Mucosa of gallbladder (tissue), 1 donor: ENCODE measurements at places on chromosomes 2 and 18.

- no peak for DNase-seq
Measured at GRCh38 chr2:104880076-104880475, 26.2 kb downstream of the POU3F3 start.

GRCh38 chr2:85926931-85927661 lies 38.3 kb upstream of the ST3GAL5 start:
- no peak for DNase-seq

- DNase-seq, result no peak
Measured at GRCh38 chr2:8510519-8510918, 171.3 kb upstream of the ID2 start.

DNA sequence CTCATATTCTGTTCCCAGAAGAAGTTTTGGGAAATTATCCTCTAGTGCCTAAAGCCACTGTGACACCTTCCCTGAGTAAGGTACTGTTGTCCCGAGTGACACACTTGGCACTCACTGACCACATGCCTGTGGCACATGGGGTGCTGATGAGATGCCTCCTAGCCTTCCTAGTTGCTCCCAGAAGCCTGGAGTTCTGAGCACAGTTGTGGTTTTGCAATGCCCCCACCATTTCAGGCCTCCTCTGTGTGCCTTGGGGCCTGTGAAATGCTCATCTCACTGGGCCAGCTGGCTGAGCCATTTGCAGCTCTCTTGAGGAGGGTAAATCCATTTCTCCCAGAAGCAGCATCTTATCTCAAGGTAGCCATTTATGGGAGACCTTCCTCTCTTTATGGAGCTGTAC lies 91.8 kb downstream of the DGKD start:
- DNase-seq, result no peak

DNA sequence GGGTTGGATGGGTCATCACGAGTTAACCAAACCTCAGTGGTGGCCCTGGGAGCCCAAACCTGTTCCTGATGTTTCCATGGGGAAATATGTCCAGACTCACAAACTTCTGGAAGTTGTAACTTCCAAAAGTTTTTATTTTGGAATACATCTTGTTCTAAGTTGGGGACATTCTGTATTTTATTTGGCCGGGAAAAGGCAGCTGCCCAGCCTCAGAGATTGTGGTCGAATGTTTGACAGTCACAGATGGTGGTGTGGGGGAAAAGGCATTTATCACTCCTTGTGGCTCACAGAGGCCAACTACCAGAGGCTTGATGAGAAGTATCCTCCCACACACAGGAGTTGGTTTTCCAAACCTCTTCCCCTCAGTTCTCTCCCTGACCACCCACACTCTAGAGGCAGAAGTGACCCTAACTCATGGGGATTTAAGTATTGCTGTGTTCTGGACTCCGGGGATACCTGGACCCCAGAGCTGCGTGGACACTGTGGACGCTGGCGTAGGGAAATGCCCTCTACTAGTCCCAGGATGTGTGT lies 124.7 kb upstream of the PPP1CB start:
- peak; percentile 58 for DNase-seq

DNA sequence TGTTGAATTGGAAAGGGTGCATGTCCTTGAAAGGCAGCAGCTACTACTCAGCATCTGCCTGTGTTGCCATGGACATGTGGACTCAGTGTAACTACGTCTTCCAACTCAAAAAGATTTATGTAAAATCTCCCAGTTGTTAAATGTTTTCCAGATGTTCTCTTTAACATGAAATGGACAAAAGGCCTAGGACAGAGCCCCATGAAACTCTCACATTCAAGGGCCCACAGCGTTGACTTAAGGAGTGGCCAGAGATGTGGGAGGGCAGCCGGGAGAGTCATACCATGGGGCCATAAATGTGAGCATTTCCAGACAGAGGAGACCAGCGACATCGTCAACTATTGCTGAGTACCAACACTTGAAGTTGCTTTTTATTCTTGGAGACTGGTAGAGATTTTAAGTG lies 9.9 kb downstream of the SLC3A1 start:
- DNase-seq, result no peak

GRCh38 chr18:12637393-12637792 lies 20.5 kb downstream of the SPIRE1 start:
- no peak for DNase-seq

GRCh38 chr18:43060020-43060419 lies 55.5 kb downstream of the RIT2 start:
- DNase-seq, result no peak

- no peak for DNase-seq
Measured at GRCh38 chr18:77993188-77993981, 743.7 kb downstream of the GALR1 start.

- no peak for DNase-seq
Measured at GRCh38 chr18:48829443-48830149, 121.2 kb downstream of the SMAD7 start.

- DNase-seq, result peak; percentile 57
Measured at GRCh38 chr18:9876867-9877654, 8.7 kb upstream of the TXNDC2 start.

GRCh38 chr2:197097578-197098366 lies 171.3 kb upstream of the PGAP1 start:
- peak; percentile 60 for DNase-seq

GRCh38 chr18:8969639-8970390 lies 132.7 kb upstream of the NDUFV2 start:
- no peak for DNase-seq

GRCh38 chr2:3195641-3196476 lies 181.8 kb downstream of the EIPR1 start:
- DNase-seq, result no peak

DNA sequence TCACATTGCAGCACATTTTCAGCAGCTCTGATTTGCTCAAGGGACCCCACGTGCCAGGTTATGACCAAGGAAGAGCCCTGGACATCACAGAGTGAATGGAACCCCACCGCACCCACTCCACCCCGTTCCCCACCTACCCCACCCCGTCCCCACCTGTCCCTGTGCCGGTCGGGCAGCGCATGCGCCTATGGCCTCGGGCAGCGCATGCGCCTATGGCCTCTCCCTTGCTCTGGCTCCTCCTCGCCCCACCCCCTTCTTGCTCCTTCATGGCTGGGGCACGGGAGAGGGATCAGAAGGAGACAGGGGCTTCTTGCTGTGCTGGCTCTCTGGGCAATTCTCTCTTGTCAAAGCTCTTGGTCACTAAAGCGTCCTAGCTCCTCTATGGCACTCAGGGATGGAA lies 371.8 kb upstream of the HS6ST1 start:
- DNase-seq, result no peak

DNA sequence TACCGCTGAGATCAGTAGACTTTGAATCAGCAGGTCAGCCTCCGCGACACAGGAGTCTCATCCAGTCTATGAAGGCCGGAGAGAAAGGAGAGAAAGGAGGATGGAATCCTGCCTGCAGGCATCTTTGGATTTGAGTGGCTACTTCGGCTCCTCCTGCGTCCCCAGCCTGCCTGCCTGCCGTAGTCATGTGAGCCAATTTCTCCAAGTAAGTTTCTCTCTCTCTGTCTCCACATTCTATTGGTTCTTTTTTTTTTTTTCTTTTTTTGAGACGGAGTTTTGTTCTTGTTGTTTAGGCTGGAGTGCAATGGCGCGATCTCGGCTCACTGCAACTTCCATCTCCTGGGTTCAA lies 16.7 kb downstream of the PDCD1 start:
- no peak for DNase-seq

- DNase-seq, result no peak
Measured at GRCh38 chr2:112798979-112799975, 15.0 kb upstream of the IL1A start.

GRCh38 chr2:109659396-109660045 lies 45.4 kb downstream of the SOWAHC start:
- no peak for DNase-seq

GRCh38 chr2:173588931-173589369 lies 234.3 kb downstream of the CDCA7 start:
- no peak for DNase-seq

- no peak for DNase-seq
Measured at GRCh38 chr18:60024857-60025256, 125.1 kb downstream of the PMAIP1 start.

- no peak for DNase-seq
Measured at GRCh38 chr18:55047546-55047945, 88.3 kb upstream of the CCDC68 start.

DNA sequence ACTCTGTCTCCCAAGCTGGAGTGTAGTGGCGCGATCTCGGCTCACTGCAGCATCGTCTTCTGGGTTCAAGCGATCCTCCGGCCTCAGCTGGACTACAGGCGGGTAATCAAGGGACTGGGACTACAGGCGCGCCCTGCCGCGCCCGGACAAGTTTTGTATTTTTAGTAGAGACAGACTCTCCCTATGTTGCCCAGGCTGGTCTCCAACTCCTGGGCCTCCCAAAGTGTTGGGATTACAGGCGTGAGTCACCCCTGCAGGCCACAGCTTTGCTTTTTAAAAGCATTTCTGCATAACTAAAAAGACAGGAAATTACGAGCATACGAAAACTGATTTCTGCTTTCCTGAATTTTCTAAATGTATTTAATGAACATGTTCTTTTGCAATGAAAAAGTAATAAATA lies 916 bp upstream of the OSBPL1A start:
- DNase-seq, result no peak

- DNase-seq, result no peak
Measured at GRCh38 chr2:172525601-172526000, 30.3 kb upstream of the PDK1 start.

DNA sequence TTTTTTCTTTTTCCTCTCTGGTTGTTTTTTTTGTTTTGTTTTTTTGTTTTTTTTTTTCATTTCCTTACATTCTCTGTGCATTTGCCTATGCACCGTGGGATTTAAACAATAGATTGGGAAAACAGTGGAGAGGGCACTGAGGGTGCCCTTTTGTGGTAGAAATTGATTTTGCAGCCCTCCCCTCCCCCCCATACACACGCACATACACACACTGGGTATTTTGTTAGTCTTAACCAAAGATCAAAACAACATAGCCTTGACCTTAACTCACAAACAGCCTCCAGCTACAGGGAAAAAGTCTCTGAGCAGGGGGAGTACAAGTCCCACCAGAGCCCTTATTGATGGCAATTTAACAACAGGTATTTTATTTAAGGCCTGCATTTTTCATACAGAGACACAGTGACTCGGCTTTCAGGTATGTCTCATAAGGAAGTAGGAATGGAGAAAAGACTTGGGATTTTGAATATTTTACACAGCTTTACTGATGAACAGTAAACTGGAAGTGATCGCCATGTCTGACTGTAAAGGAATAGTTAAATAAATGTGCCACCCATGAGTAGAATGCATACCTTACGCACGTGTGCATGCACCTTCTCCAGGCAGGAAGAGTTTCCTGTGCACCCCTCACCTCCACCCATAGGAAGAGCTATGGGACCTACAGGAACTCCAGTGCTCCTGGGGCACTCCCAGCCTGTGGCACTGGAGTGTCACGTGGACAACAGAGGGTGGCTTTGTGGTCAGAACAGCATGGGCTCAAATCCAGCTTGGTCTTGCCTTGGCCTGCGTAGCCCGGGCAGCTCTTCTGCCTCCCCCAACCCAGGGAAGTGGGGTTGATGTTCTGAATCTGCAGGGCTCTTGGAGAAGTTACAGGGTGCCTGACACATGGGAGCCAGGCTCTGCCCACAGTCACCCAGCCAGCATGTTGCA lies 266.4 kb downstream of the ANAPC1 start:
- DNase-seq, result no peak

DNA sequence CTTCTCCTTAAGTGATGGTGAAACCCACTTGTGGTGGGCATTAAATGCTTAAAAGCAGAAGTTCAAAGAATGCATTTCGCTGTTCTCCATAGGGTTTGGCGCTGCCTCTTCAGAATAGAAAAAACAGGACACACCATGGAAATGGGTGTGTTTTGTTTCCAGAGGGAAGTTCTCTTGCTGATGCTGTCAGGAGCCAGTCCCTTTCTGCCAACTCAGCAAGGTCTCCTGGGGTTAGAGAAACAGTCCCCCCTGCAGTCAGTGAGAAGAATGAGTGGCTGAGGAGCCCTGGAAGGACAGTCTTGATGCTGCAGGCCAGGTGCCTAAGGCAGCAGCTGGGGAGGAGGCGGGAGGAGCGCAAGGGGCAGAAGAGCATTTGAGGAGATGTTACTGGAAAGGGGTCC lies 37.8 kb upstream of the ASAP2 start:
- no peak for DNase-seq

- DNase-seq, result no peak
Measured at GRCh38 chr2:188449561-188449960, 157.9 kb downstream of the GULP1 start.

- DNase-seq, result no peak
Measured at GRCh38 chr2:216352653-216353270, 19.5 kb downstream of the MARCHF4 start.
